ENCODE measurements at places on chromosomes 4 and X. TPM values are rescaled to one million over a fixed set of nuclear protein-coding genes. Genes with fewer than 3 reads are reported as not detected.

Gene FGG
- not detected for total RNA-seq

Gene FAM47A
- total RNA-seq = not detected

Gene AGTR2
- total RNA-seq = not detected

Gene ADGRG2
- not detected for total RNA-seq

Gene SH3RF1
- 67.0 TPM for total RNA-seq

Gene IQCM
- not detected for total RNA-seq

Gene ABCE1
- 73.7 TPM for total RNA-seq

Gene UCP1
- total RNA-seq = not detected

Gene GCNA
- total RNA-seq = 1.7 TPM

Gene SPACA5
- not detected for total RNA-seq

Gene TSPAN7
- not detected for total RNA-seq

Gene SCRG1
- total RNA-seq = under 0.01 TPM

Gene TAF7L
- 1.1 TPM for total RNA-seq

Gene MAGEB1
- not detected for total RNA-seq

Gene FAM3A
- 24.5 TPM for total RNA-seq

Gene GLRA2
- not detected for total RNA-seq

Gene ZNF595
- total RNA-seq = 32.2 TPM

Gene HHIP
- total RNA-seq = 10.7 TPM

Gene ANK2
- total RNA-seq = 13.3 TPM

Gene PCYT1B
- under 0.01 TPM for total RNA-seq

Gene ARHGAP36
- total RNA-seq = not detected

Gene MMRN1
- total RNA-seq = not detected

Gene MAB21L2
- not detected for total RNA-seq

Gene SPANXN4
- not detected for total RNA-seq

Gene WAS
- total RNA-seq = 0.14 TPM

Gene TMA16
- total RNA-seq = 38.9 TPM

Gene FATE1
- total RNA-seq = not detected

Gene ARHGAP4
- total RNA-seq = 1.1 TPM

Gene CCDC149
- total RNA-seq = 7.3 TPM

Gene RTL9
- 0.57 TPM for total RNA-seq

Gene GPRIN3
- total RNA-seq = 0.57 TPM

Gene ZNF732
- total RNA-seq = under 0.01 TPM

Gene DLG3
- 14.2 TPM for total RNA-seq

Gene ARL9
- total RNA-seq = 0.22 TPM

Gene HPSE
- 0.66 TPM for total RNA-seq

Gene NLGN4X
- 5.3 TPM for total RNA-seq

Gene GABRB1
- total RNA-seq = not detected

Gene TMPRSS11F
- total RNA-seq = not detected

Measured in placental pericyte (primary cell).